ENCODE measurements at places on chromosomes 12 and 14.

- DNase-seq = no peak
Measured at GRCh38 chr12:29797565-29798355, 14.0 kb upstream of the TMTC1 start.

- DNase-seq = peak; percentile 44
Measured at GRCh38 chr14:59688224-59689170, 111.9 kb upstream of the CCDC175 start.

DNA sequence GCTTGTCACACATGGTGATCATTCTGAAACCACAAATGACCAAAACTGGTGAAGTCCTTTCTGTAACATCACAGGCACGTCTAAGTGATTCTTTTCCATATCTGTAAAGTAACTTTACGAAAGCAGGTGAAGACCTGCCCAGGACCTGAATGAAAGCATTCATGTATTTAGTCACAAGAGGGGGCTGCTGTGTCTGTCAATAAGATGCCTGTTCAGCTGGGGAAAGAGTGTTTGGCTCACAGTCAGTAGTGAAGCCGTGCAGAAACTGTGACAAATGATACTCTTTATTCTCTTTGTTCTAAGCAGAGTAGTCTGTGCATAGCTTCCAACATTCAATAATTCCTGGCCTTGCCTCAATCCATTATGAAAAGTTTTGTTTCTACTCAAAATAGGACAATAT, 373.5 kb upstream of the OR4E1 start:
- DNase-seq = no peak

DNA sequence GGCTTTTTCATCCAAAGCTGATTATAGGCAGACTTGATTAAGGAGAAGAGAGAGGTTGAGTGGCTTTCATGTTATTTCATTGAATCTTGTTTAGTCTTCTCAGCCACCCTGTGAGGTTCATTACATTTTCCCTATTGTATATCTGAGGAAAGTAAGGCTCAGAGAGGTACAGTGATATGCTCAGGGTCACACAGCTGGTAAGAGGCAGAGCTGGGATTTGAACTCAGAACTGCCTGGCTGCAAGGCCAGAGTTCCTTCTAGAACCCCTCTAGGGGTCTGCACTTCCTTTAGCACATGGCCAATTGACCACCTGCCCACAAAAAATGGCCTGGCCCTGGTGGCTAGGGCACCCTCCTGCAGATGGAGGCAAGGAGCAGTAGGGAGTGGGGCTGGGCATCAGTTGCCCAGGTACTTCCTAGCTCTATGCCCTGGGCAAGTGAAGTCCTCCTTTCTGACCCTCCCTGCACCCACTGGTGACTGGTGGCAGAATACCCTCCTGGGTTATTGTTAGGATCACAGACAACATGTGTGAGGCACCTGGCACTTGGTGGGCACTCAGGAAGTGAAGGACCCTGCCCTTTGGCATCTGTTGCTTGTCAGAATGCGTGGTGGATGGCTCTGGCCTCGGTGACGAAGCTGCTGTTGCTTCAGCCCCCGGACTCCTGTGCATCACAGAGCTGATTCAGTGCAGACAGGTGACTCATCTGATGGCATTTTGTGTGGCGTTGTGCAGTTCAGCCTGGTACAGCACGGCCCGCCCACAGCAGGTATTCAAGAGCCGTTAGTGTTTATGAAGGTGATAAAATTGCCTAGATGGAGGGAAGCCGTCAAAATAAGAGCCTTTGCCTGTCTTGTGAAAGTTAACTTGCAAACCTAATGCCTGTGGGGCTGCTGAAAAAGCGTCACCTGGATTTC, 115.8 kb downstream of the SLC25A47 start:
- DNase-seq = no peak

GRCh38 chr12:106342397-106343213, 14.9 kb upstream of the POLR3B start:
- DNase-seq = peak; percentile 27

GRCh38 chr12:65534238-65534841, 255.9 kb downstream of the MSRB3 start:
- DNase-seq = no peak

- no peak for DNase-seq
Measured at GRCh38 chr12:131105736-131106348, 152.1 kb downstream of the ADGRD1 start.

- DNase-seq = no peak
Measured at GRCh38 chr12:90216815-90217214, 508.2 kb upstream of the ATP2B1 start.

DNA sequence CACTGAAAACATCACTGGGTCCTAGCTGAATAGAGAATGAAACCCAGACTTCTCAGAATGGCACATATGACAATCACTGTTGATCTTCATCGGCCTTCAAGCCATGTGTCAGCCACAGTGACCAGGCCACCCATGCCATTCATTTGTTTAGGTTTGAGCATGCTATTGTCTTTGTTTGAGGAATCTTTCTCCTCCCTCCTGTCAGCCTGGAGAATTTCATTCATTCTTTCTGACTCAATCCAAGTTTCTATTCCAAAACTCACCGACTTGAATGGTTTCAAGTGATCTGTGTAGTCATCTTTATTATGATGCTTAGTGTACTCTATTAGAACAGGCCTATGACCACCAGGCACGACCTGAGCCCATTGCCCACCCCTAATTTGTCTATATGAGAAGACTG, 106.3 kb downstream of the ETNK1 start:
- DNase-seq = no peak

DNA sequence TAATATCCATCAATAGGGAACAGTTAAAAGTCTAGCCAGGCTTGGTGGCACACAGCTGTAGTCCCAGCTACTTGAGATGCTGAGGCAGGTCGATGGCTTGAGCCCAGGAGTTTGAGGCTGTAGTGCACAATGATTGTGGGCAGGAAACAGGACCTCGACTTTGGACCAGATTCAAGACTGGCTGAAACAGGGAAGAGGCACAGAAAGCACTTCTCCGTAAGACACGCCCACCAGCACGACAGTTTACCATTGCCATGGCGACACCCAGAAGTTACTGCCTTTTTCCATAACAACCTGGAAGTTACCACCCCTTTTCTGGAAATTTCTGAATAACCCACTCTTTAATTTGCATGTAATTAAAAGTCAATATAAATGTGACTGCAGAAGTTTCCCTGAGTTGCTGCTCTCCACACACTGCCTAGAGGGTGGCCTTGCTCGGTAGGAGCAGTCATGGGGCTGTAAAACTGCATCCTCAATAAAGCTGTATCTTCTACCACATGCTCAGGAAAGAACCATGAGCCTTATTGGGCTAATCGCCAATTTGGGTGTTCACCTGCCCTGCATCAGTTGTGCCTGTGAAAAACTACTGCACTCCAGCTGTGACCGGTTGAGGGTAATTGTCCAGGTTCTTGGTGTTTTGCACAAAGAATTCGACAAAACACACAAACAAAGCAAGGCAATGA, 4.6 kb upstream of the LRRC23 start:
- no peak for DNase-seq

DNA sequence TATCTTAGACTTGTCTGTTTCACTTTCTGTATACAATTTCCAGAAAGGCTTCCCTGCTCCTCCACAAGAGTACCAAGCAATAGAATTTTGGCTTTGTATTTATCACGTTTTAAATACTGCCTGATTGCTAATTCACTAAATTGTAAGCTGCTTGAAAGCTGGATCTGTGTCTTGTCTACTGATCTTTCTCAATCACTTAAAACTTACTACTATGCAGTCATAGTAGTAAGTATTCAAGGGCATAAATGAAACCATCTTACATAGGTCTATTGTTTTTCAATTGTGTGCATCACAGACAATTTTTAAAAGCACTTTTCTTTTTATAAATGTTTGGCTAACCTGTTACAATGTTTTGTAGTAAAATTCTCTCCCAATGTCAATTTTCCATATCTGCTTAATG, 1.2 kb upstream of the GLIPR1L2 start:
- no peak for DNase-seq

- DNase-seq = no peak
Measured at GRCh38 chr12:6374028-6374785, 1.2 kb downstream of the SCNN1A start.

- DNase-seq = no peak
Measured at GRCh38 chr12:49825360-49825970, 2.7 kb downstream of the NCKAP5L start.

DNA sequence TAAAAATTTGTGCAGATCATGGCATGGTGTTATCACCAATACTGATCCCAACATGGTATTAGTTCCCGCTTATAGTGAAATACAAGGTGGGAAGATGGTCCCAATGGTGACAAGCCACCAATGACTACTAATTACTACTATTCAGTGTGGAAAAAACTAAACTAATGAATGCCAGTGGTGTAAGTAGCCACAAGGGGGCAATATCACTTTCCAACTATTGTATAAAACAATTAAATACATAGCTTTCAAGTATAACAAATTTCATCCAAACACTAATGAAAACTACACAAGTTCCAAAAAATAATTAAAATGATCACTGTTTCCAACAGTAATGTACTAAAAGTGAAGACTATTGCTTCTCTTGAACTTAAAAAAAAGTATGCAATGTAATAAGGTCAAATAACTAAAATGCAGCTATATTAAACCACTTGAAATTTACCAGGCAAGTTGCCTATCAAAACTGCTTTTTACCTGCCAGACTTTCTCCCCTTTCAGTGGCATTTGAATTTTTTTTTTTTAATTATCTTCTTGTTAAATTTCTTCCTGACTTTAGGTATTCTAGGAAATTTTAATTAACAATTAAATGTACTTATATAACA, 58.0 kb downstream of the PAPLN start:
- DNase-seq = no peak

DNA sequence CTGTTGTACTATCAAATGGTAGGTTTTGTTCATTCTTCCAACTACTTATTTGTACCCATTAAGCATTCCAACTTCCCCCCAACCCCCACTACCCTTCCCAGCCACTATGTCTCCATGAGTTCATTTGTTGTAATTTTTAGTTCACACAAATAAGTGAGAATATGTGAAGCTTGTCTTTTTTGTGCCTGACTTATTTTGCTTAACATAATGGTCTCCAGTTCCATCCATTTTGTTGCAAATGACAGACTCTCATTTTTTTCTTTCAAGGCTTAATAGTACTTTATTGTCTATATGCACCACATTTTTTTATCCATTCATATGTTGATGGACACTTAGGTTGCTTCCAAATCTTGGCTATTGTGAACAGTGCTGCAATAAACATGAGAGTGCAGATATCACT, 86.2 kb downstream of the ALG10B start:
- no peak for DNase-seq

- no peak for DNase-seq
Measured at GRCh38 chr12:48160807-48161206, 3.5 kb upstream of the ASB8 start.

DNA sequence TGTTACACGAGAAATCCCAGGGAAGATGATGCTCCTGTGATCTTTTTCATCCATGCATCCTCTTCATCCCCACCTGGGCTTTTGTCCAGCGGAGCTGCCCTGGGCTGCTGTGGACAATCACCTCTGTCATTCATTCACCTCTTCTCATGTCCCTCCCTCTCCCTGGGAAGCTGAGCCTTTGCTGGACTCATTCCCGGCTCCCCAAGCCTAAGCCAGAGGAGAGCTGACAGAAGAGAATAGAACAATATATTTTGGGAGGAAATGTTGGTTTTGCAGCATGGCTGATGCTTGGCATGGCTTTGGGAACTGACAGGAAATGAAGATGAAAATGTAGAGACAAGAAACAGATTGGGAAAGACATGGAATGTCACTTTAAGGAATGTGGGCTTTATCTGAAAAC, 177.4 kb downstream of the DICER1 start:
- no peak for DNase-seq

DNA sequence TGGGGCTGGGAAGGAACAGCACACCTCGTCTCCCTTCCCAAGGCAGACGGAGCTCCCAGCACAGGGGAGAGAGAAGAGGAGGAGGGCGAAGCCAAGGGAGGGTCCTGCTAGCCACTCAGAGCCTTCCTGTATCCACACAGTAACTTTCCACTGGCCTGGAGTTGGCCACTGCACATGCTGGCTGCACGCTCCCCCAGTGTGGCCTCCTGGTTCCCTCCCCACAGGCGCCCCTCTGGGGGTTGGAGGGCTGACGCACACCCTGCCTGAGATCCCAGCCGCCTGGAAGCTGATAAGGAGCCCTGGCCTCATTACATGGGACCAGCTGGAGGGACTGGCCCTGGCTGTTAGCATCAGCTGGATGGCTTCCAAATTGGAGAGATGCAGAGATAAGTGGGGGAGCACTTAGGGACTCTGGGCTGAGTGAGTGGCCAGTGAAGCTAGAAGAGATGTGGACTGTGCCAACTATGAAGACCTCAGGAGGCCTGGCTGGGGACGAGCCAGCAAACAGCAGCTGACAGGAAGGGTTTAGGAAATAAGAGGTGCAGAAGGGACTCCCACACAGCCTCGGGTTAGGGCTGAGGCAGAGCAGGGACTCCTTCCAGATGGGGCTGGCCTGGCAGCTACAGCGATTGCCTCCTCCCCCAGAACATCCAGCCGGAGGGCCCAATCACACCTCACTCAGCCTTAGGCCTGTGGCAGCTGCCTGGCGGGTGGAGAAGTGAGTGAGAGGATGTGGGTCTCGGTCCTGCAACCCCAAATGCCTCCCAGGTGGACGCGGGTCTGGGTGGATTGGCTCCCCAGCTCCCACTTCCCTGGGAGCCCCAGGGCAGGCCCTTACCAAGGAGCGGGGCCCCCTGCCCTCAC, 26.3 kb upstream of the BCDIN3D start:
- peak; percentile 85 for DNase-seq

DNA sequence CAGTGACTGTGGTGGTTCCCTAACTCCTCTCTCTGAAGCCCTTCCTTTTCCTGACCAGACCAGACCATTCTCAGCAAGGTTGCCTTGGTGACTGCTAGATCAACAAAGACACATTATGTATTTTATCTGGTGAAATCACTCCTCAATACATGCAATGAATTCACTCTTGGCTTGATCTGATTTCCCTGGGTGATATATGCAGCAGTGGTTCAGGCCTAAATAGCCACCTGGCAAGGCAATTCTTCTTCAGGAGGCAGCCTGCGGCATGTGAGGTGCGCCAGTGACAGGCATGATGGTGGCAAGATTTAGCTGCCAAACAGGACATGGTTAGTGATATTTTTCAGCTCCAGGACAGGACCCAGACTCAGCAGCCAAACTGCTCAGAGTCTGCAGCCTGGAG, 350.3 kb upstream of the CCDC196 start:
- no peak for DNase-seq

DNA sequence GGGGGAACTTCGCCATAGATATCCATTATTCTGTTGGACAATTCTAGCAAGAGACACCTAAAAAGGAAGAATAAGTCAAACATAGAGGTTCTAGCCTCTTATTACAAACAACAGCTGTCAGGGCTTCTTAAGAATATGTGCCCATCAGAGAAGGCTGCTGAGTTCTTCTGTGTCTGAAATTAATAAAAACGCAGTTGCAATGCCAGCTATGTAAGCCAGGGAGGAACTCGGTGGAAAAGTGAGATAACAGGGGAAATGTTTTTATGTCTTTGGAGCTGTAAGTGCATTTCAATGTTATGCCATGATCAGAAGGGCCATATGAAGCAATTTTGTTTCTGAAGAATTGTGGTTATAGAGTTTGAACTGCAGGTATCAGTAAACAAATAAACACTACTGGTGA, 95.0 kb downstream of the SYT1 start:
- no peak for DNase-seq

- no peak for DNase-seq
Measured at GRCh38 chr14:100575266-100575995, 11.8 kb downstream of the BEGAIN start.

Measured in non-pigmented ciliary epithelial cell (primary cell).